ENCODE measurements at places on chromosomes 4 and X. TPM values are rescaled to one million over a fixed set of nuclear protein-coding genes. Genes with fewer than 3 reads are reported as not detected.

The LGI2 gene
- not detected for total RNA-seq

The SPARCL1 gene
- not detected for total RNA-seq

The NHSL2 gene
- total RNA-seq = 0.05 TPM

The SLC25A43 gene
- 44.5 TPM for total RNA-seq

The AGTR2 gene
- total RNA-seq = not detected

The CTAG1A gene
- total RNA-seq = not detected

The CDKL2 gene
- 1.1 TPM for total RNA-seq

The TRIM2 gene
- 73.1 TPM for total RNA-seq

The MAGEB6B gene
- total RNA-seq = not detected

The ARMCX2 gene
- total RNA-seq = 0.84 TPM

The TDO2 gene
- 17.6 TPM for total RNA-seq

The PABPC1L2B gene
- total RNA-seq = not detected

The S100P gene
- total RNA-seq = 210 TPM

The GPC3 gene
- not detected for total RNA-seq

The TIGD4 gene
- 1.8 TPM for total RNA-seq

The PCDH7 gene
- total RNA-seq = 5.7 TPM

- DNase-seq = no peak
Measured at GRCh38 chr4:17188125-17188524, 289.7 kb upstream of the LDB2 start.

DNA sequence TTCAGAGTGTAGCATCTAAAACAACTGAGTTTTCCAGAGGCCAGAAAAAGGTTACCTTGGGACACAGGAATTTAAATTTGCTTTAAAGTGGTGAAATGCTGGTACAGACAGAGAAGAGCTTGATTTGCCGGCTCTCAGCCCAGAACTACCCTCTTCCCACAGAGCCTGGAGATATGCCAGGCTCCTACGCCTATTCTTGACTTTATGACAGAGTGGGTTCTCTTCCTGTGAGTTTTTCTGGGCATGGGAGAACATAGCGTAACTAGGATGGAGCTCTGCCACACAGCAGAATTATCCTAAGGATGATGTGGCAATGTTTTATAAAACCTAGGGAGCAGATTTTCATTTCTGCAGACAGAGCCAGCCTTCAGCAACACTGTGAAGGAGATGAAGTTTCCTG lies 241.8 kb downstream of the GRIA3 start:
- no peak for DNase-seq

DNA sequence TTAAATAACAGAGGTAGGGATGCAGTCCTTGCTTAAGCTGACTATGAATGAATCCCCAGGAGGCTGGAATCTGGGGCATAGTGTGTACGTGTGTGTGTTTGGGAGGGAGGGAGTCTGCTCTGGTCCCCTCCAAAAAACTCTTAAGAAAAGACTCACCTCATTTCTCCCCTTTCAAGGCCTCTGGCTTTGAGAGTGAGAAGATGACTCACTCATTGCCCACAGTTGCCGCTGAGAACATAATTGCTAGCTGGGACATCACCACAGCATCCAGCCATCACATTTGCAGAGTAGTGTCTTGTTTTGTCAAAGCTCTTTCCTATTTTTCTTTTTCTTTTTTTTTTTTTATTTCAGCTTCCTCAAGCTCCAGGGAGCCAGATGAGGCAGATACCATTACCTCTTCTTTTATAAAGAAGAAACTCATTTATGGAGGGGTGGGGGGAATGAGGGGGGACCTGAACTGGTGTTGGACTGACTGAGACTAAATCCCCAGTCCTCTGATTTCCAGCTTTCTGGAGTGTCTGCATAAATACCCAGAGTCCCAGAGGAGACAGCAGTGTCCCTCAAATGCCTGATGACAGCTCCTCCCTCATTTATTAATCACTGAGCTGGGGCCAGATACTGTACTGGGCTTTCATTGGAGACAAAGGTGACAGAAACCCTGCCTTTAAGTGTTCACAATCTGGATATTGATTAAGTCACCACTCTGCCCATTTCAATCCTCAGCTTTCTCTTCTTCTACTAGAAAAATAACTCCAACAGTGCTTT lies 61.9 kb upstream of the LAS1L start:
- DNase-seq = no peak

- DNase-seq = no peak
Measured at GRCh38 chr4:53479736-53480525, 102.5 kb downstream of the FIP1L1 start.

- DNase-seq = no peak
Measured at GRCh38 chr4:73844345-73844744, 7.9 kb downstream of the CXCL6 start.

DNA sequence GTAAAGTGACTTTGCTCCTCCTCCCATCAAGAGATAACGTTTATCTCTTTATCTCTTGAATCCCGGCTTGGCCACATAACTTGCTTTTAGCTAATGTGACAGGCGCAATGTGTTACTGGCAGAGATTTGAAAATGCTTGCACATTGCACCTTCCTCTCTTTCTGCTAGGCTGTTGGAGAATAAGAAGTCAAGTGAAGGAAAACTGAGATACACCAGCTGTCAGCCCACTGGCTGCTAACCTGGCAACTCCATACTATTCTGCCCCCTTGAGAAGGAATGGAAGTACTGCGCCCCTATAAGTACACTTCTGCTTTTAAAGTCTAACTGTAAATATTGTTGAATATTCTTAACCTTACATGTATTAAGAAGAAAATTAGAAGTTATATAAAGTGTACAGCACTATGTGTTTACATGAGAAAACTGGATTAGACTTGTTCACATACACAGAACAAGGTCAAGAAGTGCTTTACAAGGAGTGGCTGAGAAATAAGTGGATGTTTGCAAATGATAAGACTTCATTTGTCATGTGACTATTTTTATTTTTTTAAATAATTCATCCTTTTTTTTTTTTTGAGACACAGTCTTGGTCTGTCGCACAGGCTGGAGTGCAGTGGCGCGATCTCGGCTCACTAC lies 424.5 kb upstream of the CTSO start:
- DNase-seq = peak; percentile 6

DNA sequence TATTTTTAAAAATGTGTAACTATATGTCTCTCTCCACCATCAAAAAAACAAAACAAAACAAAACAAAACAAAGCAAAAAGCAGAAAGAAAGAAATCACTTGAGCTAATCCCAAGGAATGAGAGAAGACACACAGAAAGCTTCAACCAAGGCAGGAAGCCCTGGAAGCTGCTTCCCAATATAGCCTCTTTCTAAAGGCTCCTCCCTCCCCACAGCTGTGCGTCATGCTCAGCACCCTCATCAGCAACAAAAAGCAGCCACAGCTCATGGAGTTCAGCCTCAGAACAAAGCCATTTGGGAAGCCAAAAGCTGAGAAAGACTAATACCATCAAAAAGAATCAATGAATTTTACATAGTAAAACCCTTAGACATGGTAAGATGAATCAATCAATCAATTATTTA lies 501.6 kb upstream of the SMIM31 start:
- peak; percentile 52 for DNase-seq

- peak; percentile 9 for DNase-seq
Measured at GRCh38 chr4:85127653-85128052, 161.2 kb upstream of the WDFY3 start.

- no peak for DNase-seq
Measured at GRCh38 chr4:154612472-154613414, at the start of gene FGG. TSS of gene FGG (minus strand) at chr4:154612656. CDS start at chr4:154612609, 47 bp downstream.

DNA sequence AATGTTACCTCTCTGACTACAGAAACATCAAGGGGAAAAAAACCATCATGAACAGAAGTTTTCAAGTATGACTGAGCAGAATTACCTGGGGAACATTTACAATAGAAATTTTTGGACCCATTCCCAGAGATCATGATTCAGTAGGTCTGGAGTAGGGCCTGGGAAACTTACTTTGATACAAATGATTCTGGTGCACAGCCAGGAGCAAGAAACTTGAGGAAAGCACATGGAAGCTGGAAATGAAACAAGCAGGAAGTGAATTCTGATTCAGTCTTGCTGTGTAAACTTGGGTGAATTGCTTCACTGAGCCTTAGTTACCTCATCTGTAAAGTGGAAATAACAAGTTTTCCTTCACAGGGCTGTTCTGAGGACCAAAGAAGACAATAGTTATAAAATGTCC lies 192.5 kb upstream of the TAPT1 start:
- DNase-seq = no peak

DNA sequence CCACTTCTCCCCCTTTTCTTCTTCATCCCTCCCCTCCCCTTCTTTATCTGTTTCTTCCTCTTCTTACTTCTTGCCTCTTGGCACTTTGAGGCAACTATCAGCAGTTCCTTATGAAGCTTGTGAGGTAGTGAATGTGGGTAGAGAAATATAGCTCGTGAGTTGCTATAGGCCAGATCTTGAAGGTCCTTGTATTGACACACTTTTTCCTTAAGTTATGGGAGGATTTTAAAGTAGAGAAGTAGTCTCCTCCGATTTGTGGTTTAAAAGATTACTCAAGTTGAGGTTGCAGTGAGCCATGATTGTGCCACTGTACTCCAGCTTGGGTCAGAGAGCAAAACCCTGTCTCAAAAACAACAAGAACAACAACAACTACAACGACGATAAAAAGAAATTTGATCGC lies 3.4 kb upstream of the RRAGB start:
- DNase-seq = no peak

DNA sequence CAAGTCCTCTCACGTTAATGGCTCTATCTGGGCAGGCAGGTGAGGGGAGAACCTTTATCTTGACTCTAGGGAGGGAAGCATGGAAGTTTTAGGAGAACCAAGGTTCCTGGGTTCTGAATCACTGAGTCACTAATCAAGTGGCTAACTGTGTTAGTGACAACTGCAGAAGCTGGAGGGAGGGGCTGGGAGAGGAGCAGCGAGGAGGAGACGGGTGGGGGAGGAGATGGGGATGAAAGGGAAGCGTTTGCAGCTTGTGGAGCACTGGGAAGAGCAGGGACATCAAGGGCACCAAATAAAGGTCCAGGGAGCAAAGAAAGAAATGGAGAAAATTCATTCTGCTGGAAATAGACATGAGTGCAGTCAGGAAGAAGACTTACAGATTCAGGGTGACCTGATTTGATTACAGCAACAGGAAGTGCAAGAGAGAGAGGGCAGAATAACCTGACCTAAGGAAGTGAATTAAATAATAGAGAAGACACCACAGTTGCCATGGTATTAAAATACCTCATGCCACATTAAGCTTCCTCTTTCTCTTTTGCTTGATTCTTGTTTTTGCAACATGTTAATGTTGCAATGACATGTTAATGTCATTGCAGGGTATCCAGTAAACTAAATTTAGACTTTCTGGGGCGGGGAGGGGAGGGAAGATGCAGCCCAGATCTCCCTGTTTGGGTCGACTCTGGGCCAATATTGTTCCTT lies 4.5 kb upstream of the SETD7 start:
- no peak for DNase-seq

- DNase-seq = no peak
Measured at GRCh38 chr4:102566426-102566825, 65.3 kb downstream of the NFKB1 start.

GRCh38 chr4:38077791-38078489 lies 117.7 kb downstream of the PTTG2 start:
- DNase-seq = no peak

- DNase-seq = no peak
Measured at GRCh38 chr4:100369871-100370270, 148.0 kb downstream of the EMCN start.

DNA sequence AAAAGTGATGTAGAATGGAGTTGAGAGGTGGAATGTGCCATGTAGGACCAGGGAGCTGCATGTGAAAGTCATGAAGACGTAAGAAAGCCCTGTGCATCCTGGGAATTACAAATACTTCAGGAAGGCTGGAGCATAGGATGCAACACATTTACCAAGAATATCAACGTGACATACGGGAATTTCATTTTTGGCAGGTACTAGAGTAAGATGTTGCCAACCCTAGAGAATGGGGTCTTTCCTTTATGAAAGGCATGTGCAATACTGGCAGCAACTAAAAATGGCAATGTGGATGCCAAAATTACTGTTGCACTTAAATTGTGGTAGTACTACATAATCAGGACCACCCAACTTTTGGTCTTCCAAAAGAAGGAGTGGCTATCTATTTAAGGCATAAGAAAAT lies 188.0 kb downstream of the COL25A1 start:
- no peak for DNase-seq

- no peak for DNase-seq
Measured at GRCh38 chrX:27085346-27085745, 377.8 kb downstream of the PPP4R3C start.

- no peak for DNase-seq
Measured at GRCh38 chr4:44150091-44150576, 298.5 kb downstream of the KCTD8 start.

DNA sequence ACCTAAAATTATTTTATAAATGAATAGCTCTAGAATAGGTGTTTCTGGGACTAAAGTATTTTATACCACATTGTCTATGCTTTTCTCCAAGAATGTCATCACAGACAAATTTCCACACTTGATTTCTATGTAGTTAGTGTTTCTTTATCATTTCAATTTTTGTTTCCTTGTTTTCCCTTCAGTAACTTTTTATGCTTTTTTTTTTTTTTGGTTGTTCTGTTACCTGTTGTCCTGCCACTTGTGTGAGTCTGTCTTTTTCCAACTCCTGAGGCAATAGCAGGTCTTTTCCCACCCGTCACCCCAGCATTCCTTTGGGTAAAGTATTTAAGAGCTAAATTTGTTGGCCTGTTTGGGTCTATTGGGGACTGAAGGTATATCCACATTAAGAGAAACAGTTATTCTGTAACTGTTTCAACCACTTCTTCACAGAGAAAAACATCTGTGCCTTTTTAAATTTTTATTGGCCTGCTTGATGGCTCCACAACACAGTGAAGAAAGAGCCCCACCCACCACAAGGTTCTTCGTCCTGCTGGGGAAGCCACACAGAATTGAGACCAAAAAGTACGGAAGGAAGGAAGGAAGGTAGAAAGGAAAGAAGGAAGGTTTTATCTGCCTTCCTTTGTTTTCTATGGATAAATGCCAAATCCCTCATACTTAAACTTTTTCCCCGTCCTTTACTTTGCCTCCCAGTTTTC lies 17.7 kb upstream of the GPC3 start:
- no peak for DNase-seq

GRCh38 chrX:42087960-42088359 lies 164.6 kb upstream of the CASK start:
- no peak for DNase-seq

DNA sequence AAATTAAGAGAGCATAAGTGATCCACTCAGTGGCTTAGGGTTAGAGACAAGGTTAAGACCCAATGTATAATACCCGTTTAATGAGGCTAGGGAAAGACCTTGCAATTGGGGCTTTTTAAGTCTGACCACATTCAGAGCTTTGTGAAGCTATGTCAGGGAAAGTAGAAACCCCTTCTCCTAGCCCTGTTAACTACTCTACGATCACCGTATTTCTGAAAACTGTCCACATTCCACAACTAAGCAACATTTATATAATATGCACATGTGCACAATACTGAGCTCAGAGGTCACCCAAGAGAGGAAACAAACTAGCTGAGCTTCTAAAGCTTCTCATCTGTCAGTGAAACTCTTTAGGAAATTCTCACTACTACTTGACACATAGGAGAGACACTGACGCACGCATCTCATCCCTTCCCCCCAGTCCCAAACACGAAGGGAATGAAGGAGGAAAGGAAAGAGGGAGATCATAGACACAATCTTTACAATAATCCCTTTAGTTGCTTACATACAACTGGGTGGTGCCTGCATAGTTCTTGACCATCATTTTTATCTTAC lies 56.2 kb downstream of the METTL14 start:
- peak; percentile 40 for DNase-seq
